ENCODE measurements at places on chromosomes 11 and 22.

GRCh38 chr22:32697331-32697995, 104.0 kb upstream of the TIMP3 start:
- no peak for DNase-seq

DNA sequence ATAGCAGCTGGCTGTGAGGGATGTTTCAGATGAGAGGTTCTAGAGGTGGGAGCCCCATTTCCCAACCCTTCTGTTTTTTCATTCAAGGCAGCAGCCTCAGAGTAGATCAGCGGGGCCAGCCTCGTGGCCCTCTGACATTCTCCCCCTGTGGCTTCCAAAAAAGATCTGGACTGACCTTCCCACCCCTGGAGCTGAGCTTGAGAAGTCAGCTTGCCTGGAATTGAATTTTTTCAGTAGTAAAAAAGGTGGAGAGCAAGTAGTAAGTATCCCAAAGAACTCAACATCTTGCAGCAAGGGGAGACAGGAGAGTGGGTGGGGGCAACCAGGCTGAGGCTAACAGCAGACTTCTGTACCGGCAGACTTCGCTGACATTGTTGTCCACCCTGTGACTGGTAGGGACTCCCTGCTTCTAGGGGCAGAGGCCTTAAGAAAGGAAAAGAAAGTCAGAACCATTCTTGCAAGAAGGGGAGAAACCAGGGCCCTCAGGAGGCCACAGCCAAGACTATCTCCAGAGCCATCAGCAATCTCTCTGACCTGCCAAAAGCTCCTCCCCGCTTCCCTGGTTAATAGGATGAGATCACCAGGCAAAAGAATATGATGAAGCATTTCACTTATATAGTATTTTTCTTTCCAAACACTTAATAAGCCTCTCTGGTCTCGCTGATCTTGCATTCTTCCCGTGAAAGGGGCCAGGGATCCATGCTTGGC, 2.0 kb upstream of the GRIK4 start:
- DNase-seq, result no peak

DNA sequence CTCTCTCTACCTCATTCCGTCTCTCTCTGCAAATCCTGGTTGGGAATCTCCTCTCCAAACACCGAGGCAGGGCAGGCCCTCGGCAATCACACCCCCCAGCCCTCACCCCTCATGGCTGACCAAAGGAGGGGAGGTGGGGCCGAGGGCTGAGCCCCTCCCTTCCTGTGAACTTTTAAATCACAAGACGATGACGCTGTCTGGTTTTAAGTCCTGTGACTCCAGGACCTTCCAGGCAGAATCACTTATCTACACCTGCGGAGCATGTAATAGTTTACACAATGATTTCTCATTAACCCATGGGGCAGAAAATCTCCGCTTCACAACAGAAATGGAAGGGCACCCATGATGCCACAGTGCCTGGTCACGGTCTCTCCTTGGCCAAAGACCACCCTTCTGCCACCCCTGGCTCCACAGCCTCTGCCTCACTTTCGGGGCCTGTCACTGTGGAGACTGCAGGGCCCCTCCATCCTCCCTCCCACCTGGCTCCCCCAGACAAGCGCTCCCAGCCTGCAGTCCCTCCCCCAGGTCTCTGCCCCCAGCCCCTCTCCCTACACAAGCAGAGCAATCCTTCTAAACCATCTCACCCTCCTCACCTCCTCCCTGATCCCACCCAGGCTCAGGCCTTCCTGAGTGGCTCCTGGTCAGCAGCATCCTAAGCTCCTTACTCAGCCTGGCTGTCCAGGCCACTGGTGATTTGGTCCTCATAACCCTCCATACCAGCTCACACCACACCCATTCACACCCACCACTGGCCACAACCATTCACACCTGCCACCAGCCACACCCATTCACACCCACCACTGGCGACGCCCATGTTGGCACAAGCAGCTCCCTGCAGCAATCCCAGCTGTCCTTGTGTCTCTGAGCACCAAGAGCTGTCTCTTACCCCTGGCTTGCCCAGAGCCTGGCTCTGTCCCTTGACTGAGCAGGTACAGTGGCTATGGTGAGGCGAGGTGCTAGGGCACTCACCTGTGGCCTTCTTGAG, 30.7 kb upstream of the ARFGAP3 start:
- DNase-seq, result no peak

- DNase-seq, result no peak
Observed at GRCh38 chr22:27317971-27318428, 483.6 kb downstream of the MN1 start.
